CD4-positive, alpha-beta memory T cell (primary cell): ENCODE measurements at places on chromosomes 12 and 14.

- peaks cover 11% of the 10 kb centered on the region for H3K4me1 ChIP-seq
- no peak for DNase-seq
These were observed 6.1 kb upstream of the TMEM30B start for GRCh38 chr14:61287196-61287595.

GRCh38 chr12:120416490-120417216, 21.3 kb upstream of the COX6A1 start:
- no peak for DNase-seq
- no peaks in the 10 kb centered on the region for H3K36me3 ChIP-seq
- H3K27ac ChIP-seq = no peak overlapping the region
- no peak overlapping the region for H3K4me3 ChIP-seq
- no peaks in the 10 kb centered on the region for H3K4me1 ChIP-seq

DNA sequence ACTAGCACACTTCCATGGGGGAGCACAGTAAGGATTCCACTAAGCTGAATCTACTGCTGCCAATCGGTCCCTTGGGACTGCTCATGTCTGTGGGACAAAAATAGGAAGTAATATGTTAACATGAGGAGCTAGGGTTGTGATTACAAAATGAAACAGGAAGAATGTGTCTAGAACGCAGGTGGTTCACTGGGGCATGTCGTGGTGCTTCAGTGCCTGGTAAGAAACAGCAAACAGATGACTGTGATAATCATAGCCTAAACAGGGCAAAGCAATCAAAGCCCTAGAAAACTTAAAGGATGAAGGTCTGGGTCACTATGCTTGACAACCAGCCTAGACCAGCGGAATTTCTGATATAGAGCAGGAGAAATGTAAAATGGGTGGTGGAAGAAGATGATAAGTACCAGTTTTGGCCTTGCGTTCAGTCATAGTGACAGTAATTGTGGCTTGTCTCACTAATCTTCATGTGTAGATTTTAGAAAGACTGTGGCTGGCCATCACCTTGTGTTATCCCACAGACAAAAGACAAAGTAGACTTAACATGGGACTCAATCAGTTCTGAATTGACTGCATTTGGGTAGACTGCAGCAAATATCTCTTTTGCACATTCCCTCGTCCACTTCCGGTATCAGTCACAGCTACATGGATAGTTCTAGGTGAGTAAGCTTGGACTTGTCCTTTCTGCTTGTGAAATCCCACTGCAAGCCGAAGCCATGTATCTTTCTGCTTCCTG, 51.4 kb downstream of the WASHC3 start:
- no peak overlapping the region for H3K27ac ChIP-seq
- no peaks in the 10 kb centered on the region for H3K27me3 ChIP-seq
- no peak for DNase-seq
- H3K4me3 ChIP-seq = no peak overlapping the region

DNA sequence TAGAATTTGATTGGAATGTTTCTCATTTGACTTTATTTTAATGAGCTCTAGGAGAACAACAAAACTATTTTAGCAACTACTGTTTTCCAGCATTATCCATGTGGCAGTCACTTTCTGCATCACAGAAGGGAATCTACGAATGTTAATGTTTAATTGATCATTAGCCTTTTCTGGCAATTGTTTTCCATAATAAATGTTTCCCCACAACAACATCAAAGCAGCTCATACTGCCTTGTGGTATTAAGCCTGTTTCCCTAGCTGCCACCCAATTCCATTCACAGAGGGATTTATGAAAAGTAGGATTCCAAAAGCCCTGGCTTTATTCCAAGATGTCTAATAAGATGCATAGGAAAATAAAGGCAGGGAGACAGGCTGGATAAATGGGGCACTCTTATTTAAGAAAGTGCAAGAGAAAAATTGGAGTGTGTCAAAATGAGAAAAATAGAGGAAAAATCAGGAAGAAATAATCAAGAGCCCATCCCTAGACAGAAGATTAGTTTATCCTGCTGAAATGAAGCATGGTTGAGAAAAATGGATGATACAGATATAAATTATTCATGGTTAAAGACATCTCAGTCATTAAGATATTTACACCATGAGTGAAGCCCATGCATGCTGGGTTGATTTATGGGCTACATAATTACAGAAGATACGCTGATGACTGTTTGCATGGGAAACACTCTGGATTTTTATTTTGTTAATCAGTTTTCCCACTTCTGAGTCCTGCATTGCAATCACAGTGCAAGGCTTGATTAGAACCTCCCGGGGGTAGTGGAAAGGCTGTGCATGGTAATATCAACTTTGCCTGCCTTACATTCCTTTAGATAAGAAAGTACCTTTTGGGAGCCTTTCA, 180.3 kb downstream of the HELB start:
- no peak overlapping the region for H3K27ac ChIP-seq
- no peak overlapping the region for H3K4me3 ChIP-seq
- no peak for DNase-seq
- no peaks in the 10 kb centered on the region for H3K4me1 ChIP-seq

- no peaks in the 10 kb centered on the region for H3K27me3 ChIP-seq
- DNase-seq = no peak
- peaks cover 5% of the 10 kb centered on the region for H3K4me1 ChIP-seq
- H3K27ac ChIP-seq = no peak overlapping the region
- H3K4me3 ChIP-seq = no peak overlapping the region
- H3K36me3 ChIP-seq = no peaks in the 10 kb centered on the region
These were observed 8.5 kb upstream of the SOCS2 start for GRCh38 chr12:93563807-93564538.

GRCh38 chr14:69355607-69356281, 42.4 kb downstream of the ERH start:
- DNase-seq = no peak
- H3K27me3 ChIP-seq = no peaks in the 10 kb centered on the region
- no peak overlapping the region for H3K4me3 ChIP-seq
- no peak overlapping the region for H3K27ac ChIP-seq
- no peaks in the 10 kb centered on the region for H3K36me3 ChIP-seq

DNA sequence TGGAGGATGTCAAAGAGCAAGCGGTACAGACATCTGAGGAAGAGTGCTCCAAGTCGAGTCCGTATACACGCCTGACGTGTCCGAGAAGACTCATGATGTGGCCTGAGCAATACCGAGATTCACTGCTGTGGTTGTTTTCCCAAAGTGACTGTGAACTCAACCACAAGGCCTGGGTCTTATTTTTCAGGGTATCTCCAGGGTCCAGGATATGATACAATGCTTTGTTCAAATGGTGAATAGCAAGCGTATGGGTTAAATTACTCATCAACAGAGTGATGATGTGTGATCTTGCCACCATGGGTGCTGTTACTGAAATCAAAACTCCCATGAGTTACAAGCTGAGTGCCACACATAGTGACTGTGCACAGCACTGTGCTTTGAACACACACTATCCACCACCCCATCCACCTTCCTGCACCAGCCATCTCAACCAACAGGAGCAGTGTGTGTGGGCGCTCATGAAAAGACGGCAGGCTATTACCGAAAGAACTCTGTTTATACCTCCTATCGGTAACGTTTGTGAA, 109.6 kb downstream of the BCAT1 start:
- H3K27ac ChIP-seq = no peak overlapping the region
- no peak for DNase-seq
- no peaks in the 10 kb centered on the region for H3K27me3 ChIP-seq
- peak overlapping the region; percentile 29 for H3K4me3 ChIP-seq
- peaks cover 16% of the 10 kb centered on the region for H3K4me1 ChIP-seq
- H3K36me3 ChIP-seq = no peaks in the 10 kb centered on the region

DNA sequence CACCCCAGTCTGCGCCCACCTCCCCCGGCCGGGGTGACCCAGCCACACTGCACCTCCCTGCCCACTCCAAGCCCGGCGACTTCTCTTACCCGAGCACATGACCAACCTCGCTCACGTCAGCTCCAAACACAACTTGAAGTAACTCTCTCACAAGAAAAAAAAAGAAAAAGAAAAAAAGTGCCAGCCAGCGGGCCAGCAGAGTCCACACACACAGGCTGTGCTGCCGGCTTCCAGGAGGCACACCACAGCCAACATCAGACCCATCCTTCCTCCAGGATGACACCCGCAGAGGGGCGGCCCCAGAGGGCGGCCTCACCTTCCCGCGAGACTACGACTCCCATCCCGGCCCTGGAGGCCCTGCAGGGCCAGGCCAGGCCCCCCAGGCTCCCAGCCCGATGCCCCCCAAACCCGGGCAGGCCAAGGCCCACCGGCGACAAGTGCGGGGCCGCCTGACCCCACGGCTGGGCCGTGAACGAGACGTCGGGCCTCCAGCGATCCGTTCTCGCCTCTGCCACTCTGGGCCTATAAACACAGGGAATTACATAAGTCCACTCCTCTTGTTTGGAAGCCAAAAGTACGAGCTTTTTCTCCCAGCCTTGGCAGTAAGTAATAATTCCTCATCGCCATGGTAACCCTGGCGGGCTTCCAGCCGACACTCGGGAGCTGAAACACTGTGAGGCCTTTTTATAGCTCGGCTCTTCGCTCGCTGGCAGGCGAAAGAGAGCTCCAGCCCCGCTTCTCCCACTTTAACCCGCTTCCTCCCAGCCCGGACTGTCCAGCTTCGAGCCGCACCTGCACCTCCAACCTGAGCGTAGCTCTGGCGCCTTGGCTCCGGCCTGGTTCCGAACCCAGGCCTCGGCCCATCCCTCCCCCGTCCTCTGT, 49.1 kb downstream of the NCOR2 start:
- peaks cover 3% of the 10 kb centered on the region for H3K4me1 ChIP-seq
- no peaks in the 10 kb centered on the region for H3K27me3 ChIP-seq
- no peaks in the 10 kb centered on the region for H3K36me3 ChIP-seq
